ENCODE measurements at places on chromosomes 2 and 18. TPM values are rescaled to one million over a fixed set of nuclear protein-coding genes. Genes with fewer than 3 reads are reported as not detected.

GRCh38 chr2:68391099-68391498 is 26.0 kb downstream of the PLEK start:
- H3K27ac ChIP-seq = no peak overlapping the region
- H3K4me3 ChIP-seq = no peak overlapping the region
- H3K27me3 ChIP-seq = no peaks in the 10 kb centered on the region
- DNase-seq = no peak
- no peaks in the 10 kb centered on the region for H3K36me3 ChIP-seq
- peaks cover 18% of the 10 kb centered on the region for H3K4me1 ChIP-seq

- no peaks in the 10 kb centered on the region for H3K4me1 ChIP-seq
- no peak for DNase-seq
- no peak overlapping the region for H3K4me3 ChIP-seq
- H3K27me3 ChIP-seq = no peaks in the 10 kb centered on the region
- no peaks in the 10 kb centered on the region for H3K36me3 ChIP-seq
Observed at GRCh38 chr2:58598171-58598570, 357.0 kb upstream of the FANCL start.

- no peak overlapping the region for H3K27ac ChIP-seq
- no peaks in the 10 kb centered on the region for H3K27me3 ChIP-seq
- no peaks in the 10 kb centered on the region for H3K4me1 ChIP-seq
Observed at GRCh38 chr2:202817771-202818170, 53.8 kb downstream of the ICA1L start.

DNA sequence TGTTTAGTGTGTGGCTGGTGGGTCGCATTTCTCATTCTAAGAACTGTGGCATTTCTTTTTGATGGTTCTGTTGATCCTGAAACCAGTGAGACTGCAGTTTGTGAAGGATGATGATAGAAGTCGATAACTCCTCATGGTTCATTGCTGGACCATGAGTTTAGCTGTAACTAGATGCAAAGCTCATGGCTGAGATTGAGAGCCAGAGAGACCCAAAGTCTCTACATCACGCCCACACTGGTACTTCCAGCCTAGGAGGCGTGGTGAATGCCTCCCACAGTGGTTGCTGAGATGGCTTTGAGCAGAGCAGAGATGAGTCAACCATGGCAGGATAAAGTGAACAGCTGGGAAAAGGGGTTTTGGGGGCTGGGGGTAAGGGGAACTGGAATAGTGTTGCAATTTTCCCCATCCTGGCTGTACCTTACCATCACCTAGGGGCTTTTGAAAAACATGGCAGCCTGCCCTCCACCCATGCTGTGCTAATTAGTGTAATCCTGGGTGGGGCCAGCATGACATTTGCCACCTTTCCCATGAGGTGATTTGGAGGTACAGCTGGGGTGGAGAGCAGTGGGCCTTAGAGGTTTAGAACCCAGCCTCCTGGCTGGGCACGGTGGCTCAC is 24.1 kb downstream of the INPP4A start:
- no peaks in the 10 kb centered on the region for H3K27me3 ChIP-seq
- H3K36me3 ChIP-seq = peaks cover 5% of the 10 kb centered on the region
- DNase-seq = no peak
- no peak overlapping the region for H3K27ac ChIP-seq
- H3K4me3 ChIP-seq = no peak overlapping the region
- H3K4me1 ChIP-seq = peaks cover 71% of the 10 kb centered on the region

GRCh38 chr18:55246278-55246677 is 287.0 kb upstream of the CCDC68 start:
- H3K27ac ChIP-seq = no peak overlapping the region
- H3K4me1 ChIP-seq = no peaks in the 10 kb centered on the region
- no peak overlapping the region for H3K4me3 ChIP-seq
- H3K27me3 ChIP-seq = no peaks in the 10 kb centered on the region

DNA sequence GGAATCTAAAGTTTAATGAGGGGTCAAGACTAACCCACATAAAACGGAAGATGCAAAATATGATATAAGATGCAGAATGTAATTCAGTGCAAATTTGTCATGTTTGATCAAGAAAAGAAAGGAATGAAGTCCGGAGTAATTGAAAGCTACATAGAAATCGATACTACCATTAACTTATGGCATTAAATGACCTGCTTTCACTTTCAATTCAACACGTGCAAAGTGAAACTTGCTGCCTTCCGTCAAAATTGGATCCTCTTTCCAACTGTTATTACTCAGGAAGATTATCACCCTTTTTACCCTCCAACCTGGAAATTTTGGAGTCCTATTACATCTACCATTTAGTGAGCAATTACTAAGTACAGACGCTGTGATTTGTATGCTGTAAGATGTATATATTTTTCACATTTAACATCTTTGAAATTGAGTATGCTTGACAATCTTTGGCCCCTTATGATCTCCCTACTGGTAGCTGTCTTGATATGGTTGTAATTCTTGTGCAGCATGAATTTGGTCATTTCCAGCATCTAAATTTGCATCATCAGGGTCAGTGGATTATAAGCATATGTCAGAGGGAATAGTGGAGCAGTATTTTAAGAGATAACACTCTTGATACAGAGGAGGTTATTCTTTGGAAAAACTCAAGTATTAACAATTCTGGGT is 18.6 kb downstream of the UNC80 start:
- no peaks in the 10 kb centered on the region for H3K27me3 ChIP-seq
- H3K4me1 ChIP-seq = no peaks in the 10 kb centered on the region
- H3K36me3 ChIP-seq = no peaks in the 10 kb centered on the region
- DNase-seq = no peak
- no peak overlapping the region for H3K4me3 ChIP-seq
- no peak overlapping the region for H3K27ac ChIP-seq

DNA sequence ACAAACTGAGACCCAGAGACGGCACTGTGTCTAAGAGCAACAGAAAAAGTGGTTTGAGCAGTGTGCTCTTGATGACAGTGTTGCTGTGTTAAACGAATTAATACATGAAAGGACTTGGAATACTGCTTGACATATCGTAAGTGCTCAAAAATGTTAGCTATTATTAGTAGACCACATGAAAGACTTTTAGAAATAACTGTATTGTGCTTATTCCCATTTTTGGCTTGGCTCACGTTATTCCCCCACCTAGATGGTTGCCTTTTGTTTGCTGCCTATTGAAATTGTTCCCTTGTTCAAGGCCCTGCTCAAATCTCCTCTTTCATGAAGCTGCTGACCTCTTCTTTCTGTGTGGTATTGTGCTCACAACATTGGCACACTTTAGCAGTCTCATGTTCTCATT is 27.8 kb upstream of the C2orf74 start:
- no peaks in the 10 kb centered on the region for H3K4me1 ChIP-seq
- no peaks in the 10 kb centered on the region for H3K36me3 ChIP-seq
- no peak overlapping the region for H3K27ac ChIP-seq
- no peak overlapping the region for H3K4me3 ChIP-seq
- H3K27me3 ChIP-seq = no peaks in the 10 kb centered on the region

DNA sequence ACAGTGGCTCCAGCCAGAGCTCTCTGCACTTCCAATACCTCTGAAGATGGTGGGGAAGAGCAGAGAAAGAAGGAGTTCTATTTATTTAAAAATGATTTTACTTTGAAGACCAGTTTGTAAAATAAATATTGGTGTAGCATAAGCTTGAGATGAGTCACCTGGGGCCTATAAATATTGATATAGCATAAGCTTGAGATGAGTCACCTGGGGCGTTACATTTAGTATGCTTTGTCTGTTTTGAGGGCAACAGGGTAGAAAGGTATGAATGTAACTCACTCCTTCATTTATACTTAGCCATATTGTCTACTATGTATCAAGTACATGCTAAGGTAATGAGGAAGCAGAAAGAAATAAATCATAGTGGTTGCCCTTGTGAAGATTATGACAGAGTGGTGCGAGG is 7.7 kb upstream of the SULT1C4 start:
- H3K4me1 ChIP-seq = no peaks in the 10 kb centered on the region
- DNase-seq = no peak
- H3K27me3 ChIP-seq = no peaks in the 10 kb centered on the region
- no peak overlapping the region for H3K4me3 ChIP-seq

GRCh38 chr2:221343524-221343923 is 228.6 kb downstream of the EPHA4 start:
- no peak for DNase-seq
- no peaks in the 10 kb centered on the region for H3K36me3 ChIP-seq

- no peak for DNase-seq
- H3K4me1 ChIP-seq = peaks cover 10% of the 10 kb centered on the region
- H3K4me3 ChIP-seq = no peak overlapping the region
- no peaks in the 10 kb centered on the region for H3K36me3 ChIP-seq
- H3K27ac ChIP-seq = no peak overlapping the region
Observed at GRCh38 chr2:203659331-203660049, 46.9 kb upstream of the CD28 start.

- no peaks in the 10 kb centered on the region for H3K27me3 ChIP-seq
- no peaks in the 10 kb centered on the region for H3K36me3 ChIP-seq
- no peak overlapping the region for H3K27ac ChIP-seq
- no peak overlapping the region for H3K4me3 ChIP-seq
Observed at GRCh38 chr2:119062652-119063051, 95.9 kb downstream of the C1QL2 start.

GRCh38 chr2:98505971-98506664 is 61.5 kb downstream of the INPP4A start:
- no peak overlapping the region for H3K27ac ChIP-seq
- H3K27me3 ChIP-seq = no peaks in the 10 kb centered on the region
- DNase-seq = no peak
- peaks cover 30% of the 10 kb centered on the region for H3K4me1 ChIP-seq
- no peak overlapping the region for H3K4me3 ChIP-seq
- H3K36me3 ChIP-seq = peaks cover 14% of the 10 kb centered on the region

GRCh38 chr2:155842103-155842502 is 490.4 kb downstream of the NR4A2 start:
- H3K4me1 ChIP-seq = no peaks in the 10 kb centered on the region
- H3K27ac ChIP-seq = no peak overlapping the region
- no peak for DNase-seq
- H3K4me3 ChIP-seq = no peak overlapping the region

DNA sequence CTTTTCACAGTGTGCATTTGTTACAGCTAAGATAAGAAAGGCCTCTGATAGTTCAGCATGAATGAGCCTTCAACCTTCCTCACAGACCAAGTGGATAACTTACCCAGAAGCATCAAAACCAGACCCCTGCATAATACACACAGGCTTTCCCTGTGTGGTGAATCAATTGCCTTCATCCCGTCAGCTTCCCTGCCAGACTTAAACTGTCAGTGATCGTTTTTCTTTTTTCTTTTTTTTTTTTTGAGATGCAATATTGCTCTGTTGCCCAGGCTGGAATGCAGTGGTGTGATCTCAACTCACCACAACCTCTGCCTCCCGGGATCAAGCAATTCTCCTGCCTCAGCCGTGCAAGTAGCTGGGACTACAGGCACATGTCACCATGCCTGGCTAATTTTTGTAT is 20.5 kb upstream of the SLC35F5 start:
- no peaks in the 10 kb centered on the region for H3K36me3 ChIP-seq
- H3K4me3 ChIP-seq = no peak overlapping the region
- no peaks in the 10 kb centered on the region for H3K27me3 ChIP-seq

- no peaks in the 10 kb centered on the region for H3K27me3 ChIP-seq
- DNase-seq = no peak
- H3K27ac ChIP-seq = no peak overlapping the region
- H3K4me3 ChIP-seq = no peak overlapping the region
- H3K4me1 ChIP-seq = no peaks in the 10 kb centered on the region
- no peaks in the 10 kb centered on the region for H3K36me3 ChIP-seq
Observed at GRCh38 chr2:11411244-11411643, 54.7 kb downstream of the E2F6 start.

- H3K4me3 ChIP-seq = no peak overlapping the region
- H3K27ac ChIP-seq = no peak overlapping the region
- H3K36me3 ChIP-seq = no peaks in the 10 kb centered on the region
- no peak for DNase-seq
- no peaks in the 10 kb centered on the region for H3K27me3 ChIP-seq
Observed at GRCh38 chr2:133600266-133600928, 32.1 kb upstream of the NCKAP5 start.

DNA sequence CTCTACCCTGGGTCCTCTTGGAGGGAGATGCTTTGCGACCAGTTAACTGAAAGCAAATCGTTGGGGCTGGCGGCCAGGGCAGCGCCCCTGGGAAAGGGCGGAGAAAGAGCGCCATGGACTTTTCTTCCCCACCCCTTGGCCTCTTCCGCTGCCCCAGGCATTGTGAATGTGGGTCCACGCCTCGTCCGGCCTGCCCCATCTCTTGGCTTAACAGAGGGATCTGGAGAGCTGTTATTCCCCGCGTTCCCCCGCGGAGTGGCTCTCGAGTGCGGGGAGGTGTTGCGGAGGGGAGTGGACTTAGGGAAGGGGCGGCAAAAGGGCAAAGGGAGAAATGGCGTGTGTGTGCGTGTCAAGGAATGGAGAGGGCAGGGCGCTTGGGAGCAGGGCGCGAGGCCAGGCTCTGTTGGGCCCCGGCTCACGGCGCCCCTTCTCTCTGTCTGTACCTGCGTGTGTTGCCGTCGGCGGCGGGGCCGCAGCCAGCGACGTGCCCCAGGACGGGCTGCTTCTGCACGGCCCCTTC is 6.6 kb downstream of the EMX1 start:
- no peak for DNase-seq
- no peak overlapping the region for H3K27ac ChIP-seq
- no peaks in the 10 kb centered on the region for H3K36me3 ChIP-seq
- H3K4me3 ChIP-seq = no peak overlapping the region
- peaks cover 100% of the 10 kb centered on the region for H3K27me3 ChIP-seq
- no peaks in the 10 kb centered on the region for H3K4me1 ChIP-seq

GRCh38 chr18:9421901-9422327 is 53.4 kb upstream of the RALBP1 start:
- H3K27me3 ChIP-seq = no peaks in the 10 kb centered on the region
- H3K36me3 ChIP-seq = no peaks in the 10 kb centered on the region
- no peak overlapping the region for H3K27ac ChIP-seq
- no peak for DNase-seq
- no peaks in the 10 kb centered on the region for H3K4me1 ChIP-seq

- no peak overlapping the region for H3K27ac ChIP-seq
- H3K27me3 ChIP-seq = no peaks in the 10 kb centered on the region
- no peaks in the 10 kb centered on the region for H3K4me1 ChIP-seq
- no peak overlapping the region for H3K4me3 ChIP-seq
Observed at GRCh38 chr2:180990337-180990736, 9.9 kb downstream of the UBE2E3 start.

GRCh38 chr2:240796543-240797499 is 23.2 kb downstream of the KIF1A start:
- H3K4me3 ChIP-seq = no peak overlapping the region
- DNase-seq = no peak
- H3K4me1 ChIP-seq = no peaks in the 10 kb centered on the region

GRCh38 chr2:238108423-238109183 is 8.5 kb downstream of the ESPNL start:
- peak; percentile 48 for DNase-seq
- H3K4me3 ChIP-seq = peak overlapping the region; percentile 1
- H3K36me3 ChIP-seq = no peaks in the 10 kb centered on the region
- peak overlapping the region; percentile 70 for H3K27ac ChIP-seq
- H3K27me3 ChIP-seq = no peaks in the 10 kb centered on the region

The FAM228A gene
- total RNA-seq = 0.66 TPM

The SKOR2 gene
- not detected for total RNA-seq

The LRRC30 gene
- total RNA-seq = 0.14 TPM

The SNED1 gene
- total RNA-seq = 7.1 TPM

The RALBP1 gene
- 36.8 TPM for total RNA-seq

The UGT1A10 gene
- total RNA-seq = 0.09 TPM

The CFAP65 gene
- 0.05 TPM for total RNA-seq

Data from thymus (tissue), 14 donors.